ENCODE measurements at places on chromosomes 6 and 20. TPM values are rescaled to one million over a fixed set of nuclear protein-coding genes. Genes with fewer than 3 reads are reported as not detected.

CD93 gene
- not detected for total RNA-seq

DUSP15 gene
- total RNA-seq = 1.0 TPM

BNIP5 gene
- not detected for total RNA-seq

HSP90AB1 gene
- 2,297 TPM for total RNA-seq

LGSN gene
- total RNA-seq = 0.19 TPM

CDH22 gene
- total RNA-seq = 0.39 TPM

F13A1 gene
- total RNA-seq = 1.5 TPM

ULBP3 gene
- total RNA-seq = 3.3 TPM

ANGPT4 gene
- 0.06 TPM for total RNA-seq

DNMT3B gene
- total RNA-seq = 1,016 TPM

UBD gene
- not detected for total RNA-seq

DEFB132 gene
- total RNA-seq = not detected

ZC2HC1B gene
- total RNA-seq = not detected

BRPF3 gene
- total RNA-seq = 42.3 TPM

LIN28B gene
- 94.7 TPM for total RNA-seq

LRFN2 gene
- total RNA-seq = 2.3 TPM

GPX5 gene
- not detected for total RNA-seq

DOK5 gene
- total RNA-seq = 13.0 TPM

GSTA2 gene
- not detected for total RNA-seq

RIMS1 gene
- 2.3 TPM for total RNA-seq

C20orf144 gene
- 0.23 TPM for total RNA-seq

BCAS1 gene
- total RNA-seq = 0.19 TPM

LIME1 gene
- total RNA-seq = 4.5 TPM

SLC17A2 gene
- not detected for total RNA-seq

ABHD16B gene
- not detected for total RNA-seq

C4B gene
- total RNA-seq = 3.5 TPM

GGTLC1 gene
- not detected for total RNA-seq

ECI2 gene
- 69.7 TPM for total RNA-seq

CCDC28A gene
- 12.1 TPM for total RNA-seq

TSPO2 gene
- total RNA-seq = not detected

NFATC2 gene
- 0.91 TPM for total RNA-seq

ARFGEF3 gene
- 23.2 TPM for total RNA-seq

SOX18 gene
- 0.23 TPM for total RNA-seq

EPHA7 gene
- total RNA-seq = 6.8 TPM

SPATA25 gene
- total RNA-seq = 3.0 TPM

UBE2V1 gene
- 185 TPM for total RNA-seq

PAK5 gene
- 0.44 TPM for total RNA-seq

DEFB124 gene
- not detected for total RNA-seq

VNN1 gene
- total RNA-seq = not detected

LY6G6D gene
- total RNA-seq = not detected

MUC21 gene
- not detected for total RNA-seq

GHRH gene
- total RNA-seq = not detected

GPANK1 gene
- 24.5 TPM for total RNA-seq

NT5E gene
- 1.5 TPM for total RNA-seq

SYNJ2 gene
- 13.5 TPM for total RNA-seq

BLTP3A gene
- total RNA-seq = 18.5 TPM

HLA-DRB5 gene
- total RNA-seq = 1.0 TPM

PLEKHG1 gene
- total RNA-seq = 2.2 TPM

FITM2 gene
- total RNA-seq = 2.0 TPM

KIAA0408 gene
- 10.8 TPM for total RNA-seq

OPN5 gene
- total RNA-seq = not detected

EDN1 gene
- total RNA-seq = 1.1 TPM

SLC17A1 gene
- total RNA-seq = not detected

HLA-DMB gene
- 2.7 TPM for total RNA-seq

GPSM3 gene
- total RNA-seq = 6.0 TPM

SIM1 gene
- total RNA-seq = 0.39 TPM

HLA-DOB gene
- not detected for total RNA-seq
